GM13976 (cell line): ENCODE measurements at places on chromosomes 1 and 21.
A peak's percentile ranks its signal among the peaks of the same experiment; 100 is the strongest.

DNA sequence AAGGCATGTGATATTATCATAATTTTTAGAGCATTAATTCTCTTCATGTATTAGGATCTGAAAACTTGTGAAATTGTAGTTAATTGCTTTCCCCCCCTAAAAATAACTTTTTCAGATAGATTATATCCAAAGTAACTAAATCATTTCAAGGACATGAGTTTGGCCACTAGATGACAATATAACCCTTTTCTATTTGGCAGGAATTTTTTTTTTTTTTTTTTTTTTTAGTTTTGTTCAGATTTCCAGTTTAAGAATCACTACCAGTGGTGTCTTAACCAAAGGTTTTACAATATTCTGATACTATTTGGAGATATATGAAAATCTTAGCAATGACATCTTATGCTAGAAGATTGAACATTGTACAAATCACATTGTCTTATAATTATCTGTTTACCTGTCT, 370.8 kb downstream of the AMY1C start:
- DNase-seq: no peak

- DNase-seq: no peak
Observed at GRCh38 chr1:93533677-93534076, 85.8 kb downstream of the FNBP1L start.

GRCh38 chr1:41700581-41700980, 216.1 kb upstream of the EDN2 start:
- DNase-seq: no peak

GRCh38 chr1:62989497-62989896, 205.6 kb downstream of the ATG4C start:
- DNase-seq: no peak

GRCh38 chr1:157724537-157725220, 24.1 kb upstream of the FCRL3 start:
- no peak for DNase-seq

GRCh38 chr1:159532922-159533321, 2.9 kb downstream of the OR10J5 start:
- no peak for DNase-seq

- no peak for DNase-seq
Observed at GRCh38 chr1:4973341-4973740, 318.9 kb downstream of the AJAP1 start.

DNA sequence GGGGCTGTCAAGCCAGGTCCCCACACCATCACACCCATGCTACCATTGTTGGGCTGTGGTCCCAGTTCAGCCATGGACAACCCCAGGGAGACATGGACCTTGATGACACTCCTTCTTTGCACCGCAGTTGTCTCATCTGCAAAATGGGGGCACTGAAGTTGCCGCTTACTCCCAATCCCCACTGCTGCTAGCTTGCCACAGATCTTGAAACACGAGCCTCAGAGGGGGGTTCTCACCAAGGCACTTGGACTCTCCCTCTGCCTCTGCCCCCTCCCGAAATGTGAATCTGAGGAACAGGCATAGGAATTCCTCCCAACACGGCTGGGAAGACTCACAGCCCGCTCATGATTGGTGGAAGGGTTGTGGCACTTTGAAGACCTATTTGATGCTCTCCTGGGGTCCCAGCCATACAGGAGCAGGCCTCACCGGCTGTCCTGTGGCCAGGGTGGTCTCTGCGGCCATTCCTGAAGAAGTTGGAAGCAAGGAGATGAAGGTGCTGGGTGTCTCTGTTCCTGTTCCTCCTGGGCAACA, 31.1 kb downstream of the RUNX3 start:
- DNase-seq: peak; percentile 31

DNA sequence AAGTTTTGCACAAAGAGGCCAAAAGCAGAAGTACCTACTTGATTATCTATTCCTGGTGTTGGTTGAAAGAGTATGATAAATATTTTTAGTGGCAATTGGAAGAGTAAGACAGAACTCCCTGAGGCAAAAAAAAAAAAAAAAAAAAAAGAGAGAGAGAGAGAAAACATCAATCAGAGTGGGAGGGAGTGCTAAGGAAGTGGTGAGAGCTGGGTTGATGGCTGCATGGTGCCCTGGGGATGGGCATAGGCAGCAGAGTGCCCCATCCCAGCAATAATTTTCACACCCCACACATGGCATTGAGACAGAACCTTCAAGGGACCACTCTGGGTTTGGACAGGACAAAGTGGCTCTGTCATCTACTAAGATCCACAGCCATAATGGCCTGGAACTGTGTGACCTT, 59.4 kb upstream of the FAM20B start:
- DNase-seq: no peak

DNA sequence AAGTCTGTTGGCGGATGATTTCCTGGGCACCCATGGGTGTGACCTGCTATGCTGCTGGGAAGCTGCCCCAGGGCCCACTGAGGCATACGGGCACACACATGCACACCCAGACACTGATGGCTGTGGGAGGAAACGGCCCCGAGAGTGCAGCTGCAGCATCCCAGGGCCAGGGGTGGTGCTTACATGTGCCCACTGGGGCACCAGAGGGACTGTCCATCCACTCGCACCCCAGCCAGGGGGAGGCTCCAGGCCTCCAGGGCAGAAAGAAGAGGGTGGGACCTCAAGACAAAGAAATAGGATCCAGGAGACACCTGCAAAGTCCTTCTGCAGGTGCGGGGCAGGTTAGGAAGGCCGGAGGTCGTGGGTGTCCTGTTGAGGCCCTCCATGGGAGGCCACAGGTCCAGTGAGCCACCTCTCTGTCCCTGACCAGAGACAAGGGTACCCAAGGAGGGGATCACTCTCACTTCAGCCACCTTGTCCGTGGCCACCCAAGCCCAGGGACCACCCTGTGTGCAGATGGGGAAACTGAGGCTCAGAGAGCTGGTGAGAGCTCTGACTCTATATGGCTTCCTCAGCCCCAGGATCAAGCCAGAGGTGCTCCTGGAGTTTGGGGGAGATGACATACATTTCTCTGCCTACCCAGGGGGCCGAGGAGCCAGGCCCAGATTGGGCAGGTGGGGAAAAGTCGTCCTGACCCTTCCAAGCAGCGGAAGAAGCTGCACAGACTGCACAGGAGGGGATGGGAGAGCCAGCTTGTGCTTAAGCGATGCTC, 57.1 kb downstream of the WNT9A start:
- DNase-seq: no peak

- DNase-seq: no peak
Observed at GRCh38 chr1:242946206-242946605, 308.9 kb downstream of the CEP170 start.

GRCh38 chr1:14791654-14792053, 193.2 kb downstream of the KAZN start:
- no peak for DNase-seq

- DNase-seq: peak; percentile 69
Observed at GRCh38 chr1:235999259-235999925, 65.5 kb downstream of the NID1 start.

DNA sequence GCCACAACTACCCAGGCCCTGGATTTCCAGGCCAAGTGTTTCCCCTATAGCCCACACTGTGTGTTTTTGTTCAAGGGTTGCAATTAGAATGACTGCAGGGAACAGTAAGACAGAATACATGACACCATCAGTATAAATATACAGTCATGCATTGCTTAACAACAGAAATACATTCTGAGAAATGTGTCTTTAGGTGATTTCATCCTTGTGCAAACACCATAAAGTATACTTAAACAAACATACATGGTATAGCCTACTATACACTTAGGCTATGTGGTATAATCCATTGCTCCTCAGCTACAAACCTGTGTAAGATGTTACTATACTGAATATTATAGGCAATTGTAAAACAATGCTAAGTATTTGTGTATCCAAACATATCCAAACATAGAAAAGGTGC, 7.5 kb upstream of the SLC44A5 start:
- no peak for DNase-seq

- no peak for DNase-seq
Observed at GRCh38 chr1:22600071-22600816, 36.2 kb upstream of the C1QA start.

DNA sequence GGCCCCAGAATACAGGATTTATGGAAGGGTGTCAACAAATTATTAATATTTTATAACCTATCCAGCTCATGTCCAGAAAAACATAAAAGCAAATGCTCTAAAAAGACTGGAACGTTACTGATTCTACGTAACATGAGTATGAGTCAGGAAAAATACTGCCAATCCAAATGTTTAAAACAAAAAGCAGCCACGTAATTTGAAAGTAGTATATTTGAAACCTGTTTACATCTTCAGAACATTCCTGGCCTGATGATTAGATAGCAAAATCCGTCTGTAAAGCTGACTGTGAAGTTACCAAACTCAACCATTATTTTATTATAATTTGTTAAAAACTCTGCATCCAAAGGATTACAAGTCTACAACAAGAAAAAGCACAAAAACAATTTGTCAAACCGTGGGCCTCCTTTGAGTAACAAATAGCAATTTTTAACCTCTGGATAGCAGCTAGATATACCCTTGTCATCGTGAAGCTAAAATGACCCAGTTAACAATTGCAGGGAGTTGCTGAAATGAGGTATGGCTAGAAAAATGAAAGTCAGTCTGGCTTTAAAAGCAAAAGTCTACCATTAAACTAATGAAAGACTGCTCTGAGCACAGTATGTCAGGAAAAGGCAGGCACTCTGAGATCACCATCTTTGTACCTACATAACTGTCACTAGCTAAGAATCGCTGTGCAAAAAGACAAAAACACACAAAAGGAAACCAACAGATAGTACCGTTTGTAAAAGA, 1.2 kb downstream of the UBR4 start:
- no peak for DNase-seq

GRCh38 chr1:160221089-160221488, 15.9 kb downstream of the PEA15 start:
- DNase-seq: no peak

GRCh38 chr21:45516071-45516670, 26.1 kb downstream of the SLC19A1 start:
- DNase-seq: no peak

DNA sequence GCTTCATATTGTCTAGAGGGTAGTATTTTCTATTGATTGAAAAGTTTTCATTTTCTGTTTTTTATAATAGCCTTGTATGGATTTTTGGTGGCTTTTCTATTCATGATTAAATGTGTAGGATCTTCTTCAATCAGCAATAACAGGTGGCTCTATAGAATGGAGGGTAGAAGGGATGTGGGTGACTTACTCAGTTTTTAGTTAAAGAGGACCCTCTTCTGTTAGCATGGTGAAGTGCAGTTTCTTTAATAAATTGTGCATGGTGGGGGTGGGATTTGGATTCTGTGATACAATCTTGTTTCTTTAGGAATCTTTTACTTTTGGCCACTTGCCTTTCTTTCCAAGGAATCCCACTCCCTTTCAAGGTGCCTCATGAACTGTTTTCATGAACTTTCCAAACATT, 64.7 kb downstream of the SLC35A3 start:
- DNase-seq: peak; percentile 51

DNA sequence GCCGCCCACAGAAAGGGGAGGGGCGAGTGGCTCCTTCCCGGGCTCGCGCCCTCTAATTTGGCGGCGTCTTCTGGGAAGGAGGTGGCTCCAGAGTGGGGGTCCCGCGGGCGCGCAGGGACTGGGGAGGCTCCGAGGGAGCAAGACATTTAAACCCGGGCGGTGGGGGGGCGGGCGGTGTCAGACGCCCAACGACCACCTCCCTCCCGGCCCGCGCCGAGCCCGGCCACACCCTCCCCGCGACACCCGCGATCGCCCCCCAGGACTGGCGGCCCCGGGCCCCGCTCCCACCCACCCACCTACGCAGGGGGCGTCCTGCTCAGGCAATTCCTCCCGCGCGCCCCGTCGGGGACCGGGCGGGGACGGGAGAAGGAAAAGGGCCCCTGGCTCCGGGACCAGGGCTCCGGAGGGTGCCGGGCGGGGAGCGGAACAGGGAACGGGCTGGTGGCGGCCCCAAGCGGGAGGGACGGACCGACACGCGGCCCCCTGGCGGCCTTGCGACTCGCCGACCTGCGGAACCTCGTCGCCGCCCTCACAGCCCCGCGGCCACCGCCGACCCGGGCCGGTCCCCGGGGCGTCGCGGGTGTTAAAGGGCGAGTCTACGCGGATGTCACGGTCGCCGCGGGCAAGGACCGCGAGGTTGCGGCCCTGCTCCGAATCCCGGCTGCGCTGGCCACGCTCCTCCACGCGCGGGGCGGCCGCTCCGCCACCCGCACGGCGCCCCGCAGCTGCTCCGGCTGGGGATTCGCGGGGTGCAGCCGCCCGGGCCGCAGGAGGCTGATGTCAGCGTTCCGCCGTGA, 94.0 kb upstream of the FMN2 start:
- no peak for DNase-seq

DNA sequence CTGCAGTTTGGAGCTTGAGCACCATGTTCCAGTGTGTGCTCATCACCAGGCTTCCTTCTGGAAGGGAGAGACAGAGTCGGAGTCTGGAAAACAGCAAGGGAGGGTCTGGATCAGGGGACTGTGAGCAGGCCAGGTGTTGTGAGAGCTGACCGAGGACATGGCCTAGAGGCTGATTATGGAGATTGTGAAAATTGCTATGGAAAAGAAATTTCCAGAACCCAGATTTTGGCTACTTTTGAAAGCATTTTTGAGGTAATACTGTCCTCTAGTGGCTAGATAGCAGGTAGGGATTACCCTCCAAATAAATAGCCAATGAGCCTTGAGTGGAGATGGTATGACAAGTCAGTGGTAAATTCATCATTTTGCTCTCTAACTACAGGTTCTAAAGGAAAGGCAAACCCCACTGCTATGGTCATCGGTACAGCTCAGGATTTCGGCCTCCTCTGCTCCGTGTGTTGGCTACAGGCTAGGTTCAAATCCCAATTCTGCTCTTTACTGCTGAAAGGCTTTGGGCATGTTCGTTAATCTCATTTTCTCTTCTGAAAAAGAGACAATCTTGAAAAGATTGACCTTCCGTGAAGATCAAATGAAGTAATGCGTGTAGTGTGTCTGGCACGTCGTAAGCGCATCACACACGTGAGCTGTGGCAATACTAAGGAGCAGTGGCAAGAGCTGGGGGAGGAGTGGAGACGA, 1.0 kb upstream of the HAO2 start:
- peak; percentile 62 for DNase-seq

DNA sequence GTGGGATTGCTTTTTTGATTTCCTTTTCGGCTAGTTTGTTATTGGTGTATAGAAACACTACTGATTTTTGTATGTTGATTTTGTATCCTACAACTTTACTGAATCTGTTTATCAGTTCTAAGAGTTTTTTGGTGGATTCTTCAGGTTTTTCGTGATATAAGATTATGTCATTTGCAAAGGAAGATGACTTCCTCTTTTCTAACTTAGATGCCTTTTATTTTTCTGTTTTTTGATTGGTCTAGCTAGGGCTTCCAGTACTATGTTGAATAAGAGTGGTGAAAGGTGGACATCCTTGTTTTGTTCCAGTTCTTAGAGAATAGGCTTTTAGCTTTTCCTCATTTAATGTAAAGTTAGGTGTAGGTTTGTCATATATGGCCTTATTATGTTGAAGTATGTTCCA, 13.1 kb upstream of the NHLH2 start:
- DNase-seq: no peak
